LoVo (cell line): ENCODE measurements at places on chromosomes 5 and 9.

DNA sequence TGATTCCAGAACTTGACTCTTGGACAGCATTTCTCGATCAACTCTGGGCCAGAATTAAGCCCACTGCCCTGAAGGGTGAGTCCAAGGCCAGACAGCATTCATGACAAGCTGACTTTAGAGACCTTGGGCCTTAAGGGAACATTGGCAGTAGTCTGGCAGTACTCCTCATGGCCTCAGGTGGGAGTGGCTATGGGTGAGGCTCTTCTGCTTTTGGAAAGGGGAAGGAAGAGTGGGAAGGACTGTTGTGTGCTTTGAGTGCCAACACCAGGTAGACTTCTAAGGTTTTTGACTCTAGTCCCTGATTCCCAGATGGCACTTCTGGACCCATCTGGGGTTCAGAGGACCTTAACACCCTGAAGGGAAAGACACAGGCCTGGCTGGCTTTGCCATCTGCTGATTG, 530.4 kb downstream of the ACTL7B start:
- DNase-seq = no peak

DNA sequence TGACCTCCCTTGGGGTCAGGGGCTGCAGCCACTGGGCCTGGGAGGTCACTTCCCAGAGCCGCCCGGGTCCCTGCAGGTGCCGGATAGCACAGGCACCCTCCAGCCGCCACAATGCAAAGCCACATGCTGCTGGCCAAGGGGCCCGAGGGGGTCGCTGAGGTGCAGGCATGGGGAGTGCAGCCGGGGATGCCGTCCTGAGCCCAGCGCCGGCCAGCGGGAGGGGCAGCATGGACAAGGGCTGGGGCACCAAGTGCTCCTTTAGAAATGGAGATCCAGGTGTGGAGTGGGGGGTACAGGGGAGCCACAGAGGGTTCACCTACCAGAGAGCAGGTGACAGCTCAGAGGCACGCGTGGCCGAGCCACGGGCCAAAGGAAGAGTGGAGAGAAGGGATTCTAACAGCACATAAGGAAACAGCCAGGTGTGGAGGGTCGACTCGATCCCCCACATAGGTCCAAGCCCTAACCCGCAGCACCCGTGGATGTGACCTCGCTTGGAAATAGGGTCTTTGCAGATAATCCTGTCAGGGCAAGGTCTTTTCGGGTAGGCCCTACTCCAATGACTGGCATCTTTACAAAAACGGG, 24.7 kb downstream of the ZDHHC11B start:
- DNase-seq = no peak

GRCh38 chr5:17395106-17395880, 102.7 kb upstream of the TAF11L2 start:
- DNase-seq = no peak

- DNase-seq = no peak
Observed at GRCh38 chr5:168162464-168162863, 129.0 kb upstream of the WWC1 start.

DNA sequence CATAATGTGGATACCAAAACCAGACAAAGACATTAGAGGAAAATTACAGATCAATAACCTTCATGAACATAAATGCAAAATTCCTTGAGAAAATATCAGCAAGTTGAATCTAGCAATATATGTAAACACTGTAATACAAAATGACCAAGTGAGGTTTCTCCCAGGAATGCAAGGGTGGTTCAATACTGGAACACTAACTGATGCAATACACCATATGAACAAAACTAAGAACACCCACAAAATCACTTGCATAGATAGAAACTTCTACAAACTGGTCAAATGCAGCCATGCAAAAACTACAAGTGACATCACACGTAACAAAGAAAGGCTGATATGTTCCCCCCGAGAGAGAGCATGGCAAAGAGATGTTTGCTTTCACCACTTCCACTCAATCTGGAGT, 55.6 kb downstream of the NACC2 start:
- no peak for DNase-seq

GRCh38 chr5:96807075-96807654, 580 bp downstream of the ERAP1 start:
- DNase-seq = peak; percentile 84
